NCI-H1417 (cell line): ENCODE measurements at places on chromosomes 11 and 22.
A peak's percentile ranks its signal among the peaks of the same experiment; 100 is the strongest.

DNA sequence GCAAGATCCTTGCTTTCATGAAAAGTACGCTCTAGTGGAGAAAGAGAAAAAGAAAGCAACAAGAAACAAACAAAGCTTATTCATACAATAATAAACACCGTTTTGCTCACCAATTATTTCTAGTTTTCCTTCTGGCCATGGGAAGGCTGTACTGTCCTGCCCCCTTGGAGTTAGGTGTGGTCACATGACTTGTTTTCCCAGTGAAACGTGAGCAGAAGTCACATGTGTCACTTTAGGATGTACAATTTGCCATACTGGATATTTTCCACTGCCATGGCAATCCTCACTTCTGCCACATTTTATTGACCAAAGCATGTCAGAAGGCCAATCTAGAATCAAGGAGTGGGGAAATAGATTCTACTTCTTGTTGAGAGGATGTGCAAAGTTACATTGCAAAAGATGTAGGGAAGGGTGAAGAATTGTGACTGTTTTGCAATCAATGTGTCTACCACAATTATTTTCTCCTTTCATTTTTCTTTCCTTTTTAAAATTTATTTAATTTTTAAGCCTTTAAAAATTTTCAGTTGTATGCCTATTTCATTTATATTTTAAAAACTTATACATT lies 24.3 kb upstream of the TRAF6 start:
- DNase-seq: no peak

GRCh38 chr22:19149047-19149883 lies 827 bp downstream of the GSC2 start:
- DNase-seq: peak; percentile 23

DNA sequence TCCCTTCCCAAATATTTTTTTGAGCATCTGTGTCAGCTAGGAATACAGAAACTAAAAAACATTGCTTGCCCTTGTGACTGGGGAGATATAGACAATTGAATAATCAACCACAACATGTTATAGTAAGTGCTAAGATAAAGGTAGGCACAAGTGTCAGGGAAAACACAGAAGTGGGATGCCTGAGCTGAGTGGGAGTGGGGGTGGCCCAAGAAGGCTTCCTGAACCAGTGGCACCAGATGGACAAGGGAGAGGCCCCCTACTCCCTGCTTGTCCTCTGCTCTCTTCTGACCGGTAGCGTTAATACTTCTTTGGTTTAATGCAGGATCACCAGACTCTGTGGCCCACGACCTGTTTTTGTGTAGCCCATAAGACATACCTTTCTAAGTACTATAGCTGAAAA lies 48.8 kb downstream of the PACS1 start:
- DNase-seq: no peak

DNA sequence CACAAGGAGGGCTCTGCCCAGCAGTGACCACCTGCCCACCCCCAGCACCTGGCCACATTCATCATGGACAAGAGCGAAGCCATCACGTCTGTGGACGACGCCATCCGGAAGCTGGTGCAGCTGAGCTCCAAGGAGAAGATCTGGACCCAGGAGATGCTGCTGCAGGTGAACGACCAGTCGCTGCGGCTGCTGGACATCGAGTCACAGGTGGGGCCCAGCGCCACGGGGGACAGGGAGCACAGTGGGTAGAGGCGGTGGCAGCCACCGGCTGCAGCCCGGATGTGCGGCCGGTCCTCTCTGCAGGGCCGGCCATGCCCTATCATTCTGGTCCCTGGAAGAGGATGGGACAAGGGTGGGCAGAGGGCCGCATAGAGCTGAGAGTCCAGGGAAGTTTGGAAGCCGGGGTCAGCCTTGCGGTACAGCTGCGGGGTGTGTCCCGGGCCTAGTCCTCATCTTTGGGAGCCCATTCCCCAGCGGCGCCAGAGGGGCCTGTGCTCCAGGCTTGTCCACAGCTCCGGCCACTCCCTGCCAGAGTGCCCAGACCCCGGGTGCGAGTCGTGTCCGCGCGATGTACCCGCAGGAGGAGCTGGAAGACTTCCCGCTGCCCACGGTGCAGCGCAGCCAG lies 14.1 kb downstream of the EPS8L2 start:
- DNase-seq: no peak

DNA sequence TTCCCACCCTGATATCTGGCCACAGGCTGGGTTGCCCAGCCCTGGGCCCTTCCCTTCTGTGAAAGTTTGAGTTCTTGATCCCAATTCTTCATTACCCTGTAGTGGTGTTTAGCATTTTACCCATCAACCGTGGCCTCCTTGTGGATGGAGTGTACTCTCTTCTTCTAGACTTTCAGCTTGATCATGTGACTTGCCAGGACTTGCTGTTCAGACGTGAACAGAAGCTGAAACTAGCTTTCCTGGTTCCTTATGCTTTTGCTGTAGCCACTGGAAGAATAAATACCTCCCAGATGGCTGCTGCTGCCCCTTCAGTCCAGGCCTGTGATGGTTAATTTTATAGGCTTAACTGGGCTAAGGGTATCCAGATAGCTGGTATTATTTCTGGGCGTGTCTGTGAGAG lies 32.7 kb upstream of the DAGLA start:
- DNase-seq: no peak

GRCh38 chr11:65862941-65863888 lies 3.0 kb downstream of the MUS81 start:
- no peak for DNase-seq

- DNase-seq: no peak
Observed at GRCh38 chr11:44162662-44163061, 67.2 kb downstream of the EXT2 start.

- no peak for DNase-seq
Observed at GRCh38 chr11:119764108-119764868, 35.3 kb upstream of the NECTIN1 start.

DNA sequence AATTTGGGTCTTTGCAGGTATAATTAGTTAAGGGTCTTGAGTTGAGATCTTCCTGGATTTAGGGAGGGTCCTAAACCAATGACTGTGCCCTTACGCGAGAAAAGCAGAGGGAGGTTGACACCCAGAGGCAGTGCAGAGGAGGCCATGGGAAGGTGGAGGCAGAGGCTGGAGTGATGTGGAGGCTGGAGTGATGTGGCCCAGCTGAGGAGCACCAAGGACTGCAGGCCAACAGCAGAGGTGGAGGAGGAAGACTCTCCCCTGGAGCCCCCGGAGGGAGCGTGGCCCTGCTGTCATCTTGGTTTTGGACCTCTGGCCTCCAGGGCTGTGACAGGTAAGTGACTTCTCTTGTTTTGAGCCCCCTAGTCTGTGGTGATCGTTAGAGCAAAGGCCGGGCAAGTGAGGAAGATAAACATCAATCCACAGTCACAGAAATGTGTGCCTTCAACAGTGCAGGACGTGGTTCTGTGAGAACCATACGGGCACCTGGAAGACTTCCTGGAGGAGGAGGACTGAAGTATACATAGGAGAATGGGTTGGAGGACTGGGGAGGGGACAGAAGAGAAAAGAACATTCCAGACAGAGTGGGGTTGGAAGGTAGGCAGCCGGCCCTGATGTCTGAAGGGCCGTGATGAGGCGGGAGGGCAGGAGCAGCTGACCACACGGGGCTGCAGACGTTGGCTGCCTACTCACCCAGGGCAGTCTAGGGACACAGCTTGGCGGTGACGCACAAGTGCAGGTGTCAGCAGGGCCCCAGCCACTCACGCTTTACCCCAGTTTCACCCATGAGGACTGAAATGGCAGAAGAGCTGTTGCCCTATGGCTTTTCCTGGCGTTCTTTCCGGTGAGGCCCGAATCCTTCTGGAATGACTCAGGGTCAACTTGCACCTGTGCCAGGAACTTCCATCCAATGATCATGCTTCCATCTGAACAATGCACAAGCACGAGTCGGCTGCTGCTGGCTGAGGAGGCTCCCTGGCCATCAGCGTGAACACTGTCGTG lies 270.2 kb downstream of the CTTN start:
- DNase-seq: no peak

GRCh38 chr11:68524681-68525080 lies 64.1 kb downstream of the PPP6R3 start:
- no peak for DNase-seq

GRCh38 chr11:111259896-111260295 lies 14.4 kb downstream of the POU2AF2 start:
- no peak for DNase-seq

- no peak for DNase-seq
Observed at GRCh38 chr11:86228269-86229038, 16.1 kb upstream of the EED start.

GRCh38 chr22:37538590-37539357 lies 19.6 kb upstream of the CARD10 start:
- DNase-seq: peak; percentile 83

DNA sequence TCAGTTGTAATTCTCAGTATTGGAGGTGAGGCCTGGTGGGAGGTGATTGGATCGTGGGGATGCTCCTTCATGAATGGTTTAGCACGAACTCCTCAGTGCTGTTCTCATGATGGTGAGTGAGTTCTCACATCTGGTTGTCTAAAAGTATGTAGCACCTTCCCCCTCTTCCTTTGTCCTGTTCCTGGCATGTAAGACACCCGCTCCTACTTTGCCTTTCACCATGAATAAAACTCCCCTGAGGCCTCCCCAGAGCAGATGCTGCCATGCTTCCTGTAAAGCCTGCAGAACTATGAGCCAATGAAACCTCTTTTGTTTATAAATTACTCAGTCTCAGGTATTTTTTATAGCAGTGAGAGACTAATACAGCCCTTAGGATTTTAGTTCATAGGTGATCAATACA lies 191.5 kb downstream of the MAML2 start:
- DNase-seq: no peak

DNA sequence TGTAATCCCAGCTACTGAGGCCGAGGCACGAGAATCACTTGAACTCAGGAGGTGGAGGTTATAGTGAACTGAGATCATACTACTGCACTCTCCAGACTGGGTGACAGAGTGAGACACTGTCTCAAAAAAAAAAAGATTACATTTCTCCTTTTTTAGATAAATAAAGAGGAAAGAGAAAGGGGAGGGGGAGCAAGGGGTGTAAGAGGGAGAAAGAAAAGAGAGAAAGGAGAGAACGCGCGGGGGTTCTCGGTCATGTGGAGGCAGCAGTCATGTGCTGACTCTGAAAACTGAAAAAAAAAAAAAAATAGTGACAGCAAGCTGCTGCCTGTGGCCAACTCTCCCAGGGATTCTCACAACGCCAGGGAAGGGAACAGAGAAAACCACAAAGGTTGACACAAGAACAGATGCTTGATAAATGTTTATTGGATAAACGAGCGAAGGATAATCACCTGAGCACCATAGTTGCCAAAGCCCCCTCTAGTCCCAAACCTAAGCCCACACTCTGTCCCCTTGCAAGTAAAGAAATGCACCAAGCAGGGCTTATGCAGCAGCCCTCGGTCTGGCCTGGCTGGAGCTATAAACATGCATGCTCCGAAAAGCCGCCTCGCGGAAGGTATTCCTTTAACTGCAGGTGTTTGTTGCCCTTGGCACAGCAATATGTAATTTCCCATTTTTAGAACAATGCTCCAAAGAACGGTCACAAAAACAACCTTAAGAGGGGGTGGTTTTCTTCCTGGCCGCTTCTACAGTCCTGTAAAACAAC lies 14.5 kb downstream of the SCGB1A1 start:
- no peak for DNase-seq

- DNase-seq: peak; percentile 19
Observed at GRCh38 chr11:4830346-4830745, 9.2 kb downstream of the OR51F2 start.

- peak; percentile 94 for DNase-seq
Observed at GRCh38 chr11:65888163-65888814, at the start of gene FIBP. Gene FIBP (minus strand): TSS chr11:65888471. CDS start chr11:65888418, 53 bp downstream.

DNA sequence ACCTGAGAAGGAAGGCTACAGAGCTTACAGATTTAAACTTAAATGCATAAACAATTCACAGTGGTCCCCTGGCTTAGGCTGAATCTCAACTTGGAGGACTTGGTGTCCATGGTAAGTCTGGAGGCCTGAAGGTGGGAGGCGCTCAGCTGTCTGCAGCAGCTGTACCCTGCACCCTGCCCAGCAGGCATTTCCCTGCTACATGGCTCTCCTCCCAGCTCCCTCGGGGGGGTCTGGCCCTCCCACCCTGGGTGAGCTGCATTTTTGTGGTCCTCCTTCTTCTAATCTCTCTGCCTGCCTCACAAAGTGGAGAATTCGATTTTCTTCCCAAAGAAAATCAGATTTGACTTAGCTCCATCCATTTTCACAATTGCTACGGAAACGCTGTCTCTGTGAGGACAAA lies 273.2 kb downstream of the KIRREL3 start:
- no peak for DNase-seq

DNA sequence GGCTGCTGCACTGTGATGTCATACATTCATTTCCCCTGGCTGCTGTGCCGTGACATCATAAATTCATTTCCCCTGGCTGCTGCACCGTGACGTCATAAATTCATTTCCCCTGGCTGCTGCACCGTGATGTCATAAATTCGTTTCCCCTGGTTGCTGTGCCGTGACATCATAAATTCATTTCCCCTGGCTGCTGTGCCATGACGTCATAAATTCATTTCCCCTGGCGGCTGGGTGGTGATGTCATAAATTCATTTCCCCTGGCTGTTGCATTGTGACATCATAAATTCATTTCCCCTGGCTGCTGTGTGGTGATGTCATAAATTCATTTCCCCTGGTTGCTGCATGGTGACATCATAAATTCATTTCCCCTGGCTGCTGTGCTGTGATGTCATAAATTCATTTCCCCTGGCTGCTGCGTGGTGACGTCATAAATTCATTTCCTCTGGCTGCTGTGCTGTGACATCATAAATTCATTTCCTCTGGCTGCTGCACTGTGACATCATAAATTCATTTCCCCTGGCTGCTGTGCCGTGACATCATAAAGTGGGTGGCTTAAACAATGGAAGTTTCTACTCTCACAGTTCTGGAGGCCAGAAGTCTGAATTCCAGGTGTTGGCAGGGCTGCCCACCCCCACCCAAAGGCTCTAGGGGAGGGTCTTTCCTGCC lies 301.1 kb downstream of the SHANK2 start:
- DNase-seq: no peak

DNA sequence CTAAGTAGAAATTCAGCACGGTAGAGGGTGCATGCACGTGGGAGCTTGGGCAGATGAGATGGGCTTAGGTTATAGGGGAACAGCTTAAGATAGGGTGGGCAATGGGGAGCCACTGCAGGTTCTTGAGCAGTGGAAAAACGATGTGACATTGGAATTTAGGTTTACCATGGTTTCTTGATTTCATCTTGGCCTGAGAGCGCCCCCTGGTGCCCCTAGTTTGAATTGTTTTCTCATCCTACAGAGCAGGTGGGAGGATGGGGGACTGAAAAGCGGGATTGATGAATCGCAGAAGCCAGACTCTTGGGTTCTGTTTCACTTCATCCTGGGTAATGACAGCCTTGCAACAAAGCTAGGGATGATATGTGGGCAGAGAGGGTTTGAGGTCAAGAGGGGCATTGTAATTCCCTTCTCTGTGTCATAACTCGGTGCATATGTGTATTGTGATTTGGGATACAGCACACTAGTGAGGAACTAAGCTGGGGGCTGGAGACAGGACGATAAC lies 6.7 kb upstream of the MCAM start:
- peak; percentile 64 for DNase-seq

DNA sequence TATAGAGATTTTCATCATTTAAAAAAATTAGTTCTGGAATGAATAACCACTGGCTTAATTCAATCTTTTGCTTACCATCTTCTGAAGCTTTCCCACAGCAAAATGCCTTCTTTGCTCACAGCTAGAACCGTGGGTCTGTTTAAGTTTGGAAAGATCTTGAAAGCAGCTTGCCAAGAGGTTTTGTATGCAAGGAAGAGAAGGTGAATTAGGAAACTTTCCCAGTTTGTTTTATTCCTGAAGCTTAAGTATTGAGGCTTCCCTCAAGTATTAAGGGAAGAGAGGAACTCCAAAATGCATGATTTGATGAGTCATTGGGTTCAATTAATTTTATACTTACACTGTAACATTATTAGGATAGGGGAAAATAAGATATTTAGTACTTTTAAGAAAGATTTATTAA lies 1.9 kb upstream of the ARHGEF12 start:
- DNase-seq: no peak
